Activated T-helper 1 cell treated with anti-CD3 and anti-CD28 coated beads, Interleukin-2, amount 50 U/mL, for 16 hours (primary cell): ENCODE measurements at places on chromosomes 5 and 9.

GRCh38 chr5:167361795-167362194, 929.6 kb upstream of the WWC1 start:
- DNase-seq: no peak

DNA sequence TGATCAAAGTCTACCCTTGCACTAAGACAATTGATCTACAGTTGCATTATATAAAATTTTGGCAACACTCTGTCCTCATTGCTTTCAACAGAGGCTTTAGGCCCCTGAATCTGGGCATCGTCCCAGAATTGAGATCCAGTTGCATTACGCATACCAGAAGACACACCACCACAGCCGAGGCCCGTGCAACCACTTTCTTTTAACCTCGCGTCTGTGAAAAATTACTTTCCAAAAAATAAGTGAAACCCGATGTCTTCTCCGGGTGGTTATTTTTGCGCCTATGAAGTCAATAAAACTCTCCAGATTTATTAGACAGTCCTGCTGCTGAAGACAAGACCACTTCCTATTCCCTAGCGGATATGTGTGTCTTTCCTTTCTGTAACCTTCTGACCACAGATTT, 52.1 kb upstream of the NFIB start:
- no peak for DNase-seq

DNA sequence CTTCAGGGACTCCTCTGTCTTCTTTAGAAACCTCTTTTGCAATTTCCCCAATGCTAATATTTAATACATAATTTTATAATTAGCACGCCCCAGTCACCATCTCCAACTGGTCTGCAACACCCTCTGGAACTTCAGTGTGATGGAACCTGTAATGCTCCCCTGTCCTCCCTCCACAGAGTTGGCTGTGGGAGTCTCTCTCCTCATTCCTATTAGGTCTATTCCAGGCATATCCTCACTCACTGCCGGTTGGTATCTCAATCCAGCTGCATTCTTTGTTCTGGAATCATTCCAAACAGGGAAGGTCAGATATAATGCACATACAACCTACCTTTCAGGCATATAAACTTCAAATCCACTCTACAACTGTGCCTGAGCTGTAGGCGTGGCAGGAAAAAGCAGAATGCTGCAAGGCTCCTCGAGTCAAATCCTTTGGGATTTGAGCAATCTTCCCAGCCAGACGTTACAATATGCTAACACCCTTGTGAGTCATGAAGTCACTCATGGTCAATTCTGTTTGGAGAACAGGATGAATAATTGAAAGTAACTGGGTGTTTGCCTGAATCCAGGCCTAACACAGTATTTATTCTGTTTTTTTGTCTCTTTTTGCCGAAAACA, 293.8 kb downstream of the CWC27 start:
- DNase-seq: no peak

- no peak for DNase-seq
Measured at GRCh38 chr5:163807781-163808180, 302.4 kb downstream of the MAT2B start.

DNA sequence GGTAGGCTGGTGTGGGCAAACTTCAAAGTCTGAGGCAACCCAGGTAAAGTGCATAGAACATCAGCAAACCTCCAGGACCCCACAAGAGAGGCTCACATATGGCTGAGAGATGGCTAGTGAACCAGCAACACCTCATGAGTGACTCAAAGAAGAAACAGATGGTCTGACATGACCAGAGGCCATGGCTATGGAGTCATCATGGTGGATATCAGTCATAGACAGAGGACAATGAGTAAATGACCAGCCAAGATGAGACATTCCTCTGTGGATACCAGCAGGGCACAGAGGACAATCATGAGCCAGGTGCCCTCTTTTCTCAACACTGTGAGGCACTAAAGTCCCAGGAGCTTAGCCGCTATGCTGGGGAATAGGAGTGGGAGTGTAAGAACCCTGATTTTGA, 180.8 kb downstream of the RASEF start:
- no peak for DNase-seq

- DNase-seq: no peak
Measured at GRCh38 chr9:132109291-132109690, 29.6 kb upstream of the MED27 start.

DNA sequence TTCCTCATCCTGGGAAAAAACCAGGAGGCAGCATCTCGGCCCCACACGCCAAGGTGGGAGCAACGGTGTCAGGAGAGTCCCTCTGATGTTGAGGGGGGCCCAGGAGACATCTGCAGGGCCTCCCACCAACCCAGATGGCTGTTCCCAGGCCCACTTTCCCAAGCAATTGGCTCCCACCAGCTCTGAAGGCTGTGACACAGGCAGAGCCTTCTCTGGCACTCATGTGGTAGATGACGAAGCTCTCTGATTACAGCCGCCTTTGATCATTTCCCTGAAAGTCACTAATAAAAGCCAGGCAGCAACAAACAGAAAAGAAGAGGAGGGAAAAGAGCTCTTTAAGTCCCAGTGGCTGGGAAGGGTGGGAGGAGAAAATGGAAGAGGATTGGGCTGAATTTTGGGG, 226.5 kb downstream of the CDK5RAP2 start:
- DNase-seq: no peak

- DNase-seq: no peak
Measured at GRCh38 chr5:179568721-179569120, 18.4 kb downstream of the RUFY1 start.

GRCh38 chr5:98963019-98963418, 34.2 kb upstream of the CHD1 start:
- DNase-seq: no peak

- no peak for DNase-seq
Measured at GRCh38 chr5:1547655-1548054, 23.9 kb upstream of the LPCAT1 start.

DNA sequence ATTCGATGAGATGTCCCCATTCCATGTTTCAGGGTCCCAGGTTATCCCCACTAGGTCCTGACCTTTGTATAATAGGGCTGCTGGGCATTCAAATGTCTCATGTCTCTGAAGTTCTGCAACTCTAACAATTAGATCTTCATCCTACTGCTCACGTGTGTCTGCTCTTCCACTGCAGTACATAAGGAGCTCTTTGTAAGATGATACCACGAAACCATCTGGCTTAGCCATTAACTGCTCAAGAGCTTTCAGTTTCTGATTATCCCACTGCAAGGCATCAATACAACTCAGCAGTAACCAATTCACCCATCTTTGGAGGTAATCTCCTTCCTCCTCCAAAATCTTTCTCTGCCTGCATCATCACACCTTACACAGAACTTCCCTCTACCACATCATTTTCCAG, 49.9 kb upstream of the PPP2CA start:
- no peak for DNase-seq

DNA sequence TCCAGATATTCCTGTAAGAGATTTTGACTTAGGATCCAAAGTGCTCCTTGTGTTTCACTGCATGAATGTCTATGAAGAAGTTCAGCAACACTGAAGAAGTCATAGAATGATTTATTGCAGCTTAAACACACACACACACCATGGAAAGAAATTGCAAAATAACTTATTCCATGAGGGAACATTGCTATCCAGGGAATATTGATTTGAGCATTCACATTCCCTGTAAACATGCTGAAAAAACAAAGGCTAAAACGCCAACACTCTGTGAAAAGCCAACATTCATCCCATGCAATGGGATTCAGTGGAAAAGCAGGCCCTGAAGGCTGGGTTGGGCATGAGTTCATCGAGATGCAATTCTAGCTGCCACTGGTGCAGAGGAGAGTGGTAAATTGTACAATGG, 109.6 kb upstream of the CXCL14 start:
- DNase-seq: no peak
